ENCODE measurements at places on chromosomes 2 and 18.

DNA sequence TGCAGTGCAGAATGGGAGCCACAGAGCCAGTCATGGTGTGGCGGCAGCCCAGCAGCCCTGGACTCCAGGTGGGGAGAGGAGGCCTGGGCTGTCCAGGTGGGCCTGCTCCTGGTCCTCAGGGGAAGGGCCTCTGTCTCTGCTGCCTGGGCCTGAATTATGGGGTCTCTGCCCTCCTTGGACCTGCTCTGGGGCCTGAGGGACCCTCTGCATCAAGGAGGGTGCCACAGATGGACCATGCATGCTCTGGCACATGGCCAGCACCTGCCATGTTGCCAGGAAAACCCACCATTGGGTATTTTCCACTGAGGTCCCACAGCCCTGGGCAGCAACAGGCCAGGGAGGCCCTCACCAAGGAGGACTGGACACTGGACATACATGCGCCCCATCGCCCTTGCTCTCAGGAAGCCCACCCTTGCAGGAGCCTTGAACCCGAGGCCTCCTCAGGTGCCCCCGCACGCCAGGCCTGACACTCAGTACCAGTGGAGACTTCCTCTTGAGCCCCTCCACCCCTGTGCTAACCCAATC is 107.1 kb downstream of the NDUFA10 start:
- no peak for DNase-seq

DNA sequence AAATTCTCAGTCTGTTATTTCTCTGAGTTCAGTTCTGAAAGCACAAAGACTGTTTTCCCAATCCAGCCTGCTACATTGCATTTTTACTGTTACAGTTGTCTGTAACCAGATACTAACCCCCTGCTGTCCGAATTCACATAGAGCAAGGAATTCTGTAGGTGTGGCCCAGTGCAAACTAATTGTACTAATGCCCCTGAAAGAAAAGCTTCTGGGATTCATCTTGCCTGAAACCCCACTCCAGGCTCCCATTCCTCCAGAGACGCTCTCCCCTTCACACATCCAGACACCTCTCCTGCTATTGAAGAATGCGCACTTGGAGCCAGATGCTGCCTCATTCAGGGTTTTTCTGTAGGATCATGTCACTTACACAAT is 127.0 kb downstream of the TTC32 start:
- no peak for DNase-seq

DNA sequence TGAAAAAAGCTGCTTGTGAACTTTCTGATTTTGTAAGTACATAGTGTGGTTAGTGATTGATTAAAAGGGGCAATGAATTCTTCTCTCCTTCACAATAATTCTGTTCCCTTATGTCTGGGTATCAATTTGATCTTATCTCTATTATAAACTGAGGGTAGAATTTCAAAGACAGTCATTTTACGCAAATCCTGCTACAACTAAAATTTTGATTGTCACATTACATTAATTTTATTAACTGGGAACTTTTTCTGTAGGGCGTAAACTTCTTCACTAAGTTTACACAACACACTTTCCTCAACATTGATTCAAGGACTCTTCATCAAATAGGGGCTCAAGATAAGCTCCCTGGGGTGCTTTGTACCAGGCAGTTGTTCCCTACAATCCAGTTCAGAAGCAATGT is 5.0 kb upstream of the SLC8A1 start:
- no peak for DNase-seq

DNA sequence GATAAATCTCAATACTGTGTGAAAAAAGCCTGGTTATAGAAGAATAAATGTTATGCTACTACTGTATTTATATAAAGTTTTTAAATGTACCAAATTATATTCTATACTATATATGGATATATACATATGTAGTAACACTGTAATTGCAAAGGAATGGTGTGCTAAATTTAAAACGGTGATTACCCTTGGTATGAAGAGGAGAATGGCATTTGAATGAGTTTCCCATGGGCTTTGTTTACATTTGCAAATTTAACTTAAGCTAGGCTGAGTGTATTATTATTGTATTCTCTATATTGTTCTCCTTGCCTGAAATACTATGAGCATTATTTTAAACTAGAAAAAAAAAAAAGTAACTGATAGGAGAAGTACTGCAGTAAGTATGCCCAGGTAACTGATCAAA is 4.7 kb upstream of the SP3 start:
- DNase-seq, result no peak

DNA sequence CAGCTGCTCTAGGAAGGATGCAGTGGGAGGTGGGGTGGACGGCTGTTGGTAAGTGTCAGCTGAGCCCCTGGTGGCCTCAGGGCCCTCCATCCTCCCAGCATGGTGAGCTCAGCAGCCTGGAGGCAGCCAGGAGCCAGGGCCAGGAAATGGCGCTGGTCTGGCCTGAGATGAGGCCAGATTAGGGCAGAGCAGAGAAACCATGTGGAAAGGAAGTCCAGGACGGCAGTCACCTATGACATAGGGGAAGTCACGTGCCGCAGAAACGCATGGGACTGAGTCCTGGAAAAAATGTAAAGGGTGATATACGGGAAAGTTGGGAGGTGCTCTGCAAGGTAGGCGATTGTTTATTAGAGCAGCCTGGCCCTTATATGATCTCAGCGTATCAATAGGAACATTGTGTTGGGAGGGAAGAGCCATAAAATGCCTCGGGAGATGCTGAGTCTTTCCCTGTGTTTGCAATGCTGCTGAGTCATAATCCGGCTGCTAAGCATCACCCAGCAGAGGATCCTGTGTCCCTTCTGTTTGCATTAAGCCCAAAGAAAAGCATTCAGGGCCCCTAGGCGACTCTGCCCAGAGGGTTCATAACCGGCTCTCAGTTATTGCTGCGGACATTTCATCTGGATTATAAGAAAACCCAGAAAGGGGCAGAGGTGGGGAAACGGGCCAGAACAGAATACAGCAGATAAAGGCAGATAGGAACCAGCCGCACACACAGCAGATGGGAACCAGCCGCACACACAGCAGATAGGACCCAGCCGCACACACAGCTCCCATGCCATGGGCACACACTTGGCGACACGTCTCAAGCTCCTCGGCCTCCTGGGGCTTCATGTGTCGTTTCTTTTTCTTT is 30.3 kb upstream of the B3GNT7 start:
- DNase-seq, result no peak

DNA sequence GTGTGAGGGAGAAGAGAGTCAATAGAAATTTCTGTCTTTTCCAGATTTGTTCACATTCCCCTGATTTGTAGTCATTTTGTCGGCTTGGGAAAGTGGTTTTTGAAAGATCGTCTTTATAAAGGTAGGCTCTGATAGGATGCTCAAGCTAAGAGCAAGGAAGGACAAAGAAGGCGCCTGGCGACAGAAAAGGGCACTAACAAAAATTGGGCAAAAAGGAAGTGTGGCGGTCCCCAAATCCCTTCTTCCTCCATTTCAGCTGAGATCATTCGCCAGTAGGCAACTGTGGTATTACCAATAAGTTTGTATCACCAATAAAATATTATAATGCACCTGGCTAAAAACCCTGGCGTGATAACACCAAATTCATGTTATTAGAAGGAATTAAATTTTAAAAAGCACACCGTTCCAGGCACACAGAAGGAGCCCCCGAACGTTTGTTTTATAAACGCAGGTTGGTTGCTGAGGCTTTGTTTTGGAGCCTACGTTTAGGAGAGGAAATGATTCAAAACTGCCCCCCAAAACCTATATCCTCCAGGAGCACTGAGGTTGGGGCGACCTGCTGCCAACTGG is 756 bp upstream of the PTPN4 start:
- DNase-seq, result no peak

DNA sequence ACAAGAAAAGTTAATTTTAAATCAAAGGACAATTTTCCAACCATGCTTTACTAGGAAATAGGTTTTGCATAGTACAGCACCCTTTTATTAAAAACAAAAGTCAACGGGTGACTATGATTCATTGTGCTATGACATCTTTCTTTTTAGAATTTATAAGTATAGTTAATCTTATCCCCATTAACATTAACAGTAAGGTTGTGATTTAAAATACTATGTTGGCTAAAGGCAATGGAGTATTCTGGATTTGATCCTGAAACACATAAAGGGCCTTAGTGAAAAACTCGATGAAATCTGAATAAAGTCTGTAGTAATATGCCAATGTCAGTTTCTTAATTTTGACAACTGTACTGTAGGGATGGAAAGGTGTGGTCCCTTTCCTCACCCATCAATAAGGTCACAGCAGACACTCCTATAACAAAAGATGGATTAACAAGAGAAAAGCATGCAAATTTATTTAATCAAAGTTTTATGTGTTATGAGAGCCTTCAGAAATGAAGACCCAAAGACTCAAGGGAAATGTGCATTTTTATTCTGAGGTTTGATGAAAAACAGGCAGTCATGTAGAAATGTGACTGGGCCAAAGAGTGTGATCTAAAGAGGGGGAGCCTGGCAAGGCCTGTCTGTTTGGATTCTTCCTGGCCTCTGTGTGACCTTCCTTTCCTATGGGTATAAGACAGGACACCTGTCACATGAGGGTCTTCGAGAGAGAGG is 731.4 kb downstream of the TSN start:
- DNase-seq, result no peak

DNA sequence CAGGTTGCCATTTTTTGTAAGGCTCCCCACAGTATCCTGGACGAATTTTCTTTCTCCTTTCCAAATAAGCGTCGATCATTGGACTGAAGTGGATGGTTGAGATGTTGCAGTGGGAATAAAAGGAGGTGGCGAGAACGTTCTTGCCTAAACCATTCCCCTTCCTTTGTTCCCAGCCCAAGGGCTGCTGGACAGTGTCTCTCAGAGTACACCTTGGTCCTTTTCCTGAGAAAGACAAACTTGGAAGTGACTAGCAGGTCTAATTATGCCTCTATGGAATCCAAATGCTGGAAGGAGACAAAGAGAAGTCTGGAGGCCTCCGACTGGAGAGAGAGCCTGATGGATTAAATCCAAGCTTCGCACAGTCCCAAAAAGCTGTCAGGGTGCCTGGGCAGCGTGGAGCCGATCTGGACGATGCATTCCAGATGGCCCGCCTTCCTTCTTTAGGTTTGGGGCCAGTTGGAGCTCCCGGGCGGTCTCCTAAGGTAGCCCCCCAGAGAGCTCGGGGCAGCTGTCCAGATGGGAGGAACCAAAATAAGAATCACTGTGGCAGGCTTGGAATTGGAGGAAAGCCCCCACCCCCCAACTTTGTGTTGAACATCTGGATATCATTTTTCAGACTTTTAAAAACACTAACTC is 186.8 kb downstream of the TMEM247 start:
- DNase-seq, result no peak
